ENCODE measurements at places on chromosomes 1 and 21. TPM values are rescaled to one million over a fixed set of nuclear protein-coding genes. Genes with fewer than 3 reads are reported as not detected.

PLXNA2 gene
- not detected for polyA plus RNA-seq

TFF2 gene
- polyA plus RNA-seq = not detected

PTCH2 gene
- polyA plus RNA-seq = 0.06 TPM

LIN28A gene
- polyA plus RNA-seq = not detected

OR2L2 gene
- 0.36 TPM for polyA plus RNA-seq

ARHGAP30 gene
- 128 TPM for polyA plus RNA-seq

GPR137B gene
- 3.9 TPM for polyA plus RNA-seq

PLA2G2C gene
- not detected for polyA plus RNA-seq

ILDR2 gene
- polyA plus RNA-seq = not detected

ADCY10 gene
- 0.43 TPM for polyA plus RNA-seq

LRRC53 gene
- not detected for polyA plus RNA-seq

NKAIN1 gene
- polyA plus RNA-seq = not detected

ZNF697 gene
- polyA plus RNA-seq = not detected

Measured in naive thymus-derived CD4-positive, alpha-beta T cell (primary cell).